IMR-90 (cell line): ENCODE measurements at places on chromosomes 2 and 18. TPM values are rescaled to one million over a fixed set of nuclear protein-coding genes. Genes with fewer than 3 reads are reported as not detected.

Gene GREB1
- not detected in 2 replicates for total RNA-seq

Gene DRC1
- total RNA-seq = under 0.01 and 0.18 TPM in 2 replicates

Gene CFAP221
- total RNA-seq = not detected in 2 replicates

Gene OST4
- total RNA-seq = 196 and 386 TPM in 2 replicates

Gene LRRC30
- not detected in 2 replicates for total RNA-seq

Gene GCG
- not detected in 2 replicates for total RNA-seq

Gene SOX11
- 2.2 and 4.7 TPM in 2 replicates for total RNA-seq

Gene TRAF3IP1
- total RNA-seq = 5.9 and 6.9 TPM in 2 replicates

Gene KCNS3
- 4.3 and 5.3 TPM in 2 replicates for total RNA-seq

Gene KCNIP3
- total RNA-seq = 0.72 and 0.83 TPM in 2 replicates

Gene GAL3ST2
- not detected in 2 replicates for total RNA-seq

Gene TGFBRAP1
- 8.9 and 10.4 TPM in 2 replicates for total RNA-seq

Gene LIPG
- under 0.01 TPM in 1 of 2 replicates, not detected in the other for total RNA-seq

Gene ALKAL2
- not detected in 2 replicates for total RNA-seq

Gene MARCHF7
- total RNA-seq = 193 and 212 TPM in 2 replicates

Gene NOSTRIN
- total RNA-seq = under 0.01 and 0.18 TPM in 2 replicates
